ENCODE measurements at places on chromosomes 3 and 15.

DNA sequence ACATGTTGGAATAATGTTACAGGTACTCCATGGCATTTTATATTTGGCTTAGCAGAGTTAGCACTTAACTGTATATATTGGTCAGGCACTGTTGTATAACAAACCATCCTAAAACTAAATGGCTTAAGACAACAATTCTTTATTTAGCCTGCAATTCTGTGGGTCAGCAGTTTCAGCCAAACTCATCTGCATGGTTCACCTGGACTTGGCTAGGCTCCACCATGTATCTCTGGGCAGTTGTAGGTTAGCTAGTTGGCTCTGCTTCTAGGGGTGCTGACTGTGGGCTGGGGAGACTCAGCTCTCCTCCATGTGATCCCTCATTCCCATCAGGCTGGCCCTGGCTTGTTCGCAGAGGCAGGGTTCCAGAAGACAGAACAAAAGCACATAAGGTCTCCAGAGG lies 34.4 kb downstream of the RARB start:
- no peak for DNase-seq

GRCh38 chr3:46293991-46294833 lies 52.0 kb downstream of the CCR3 start:
- DNase-seq, result no peak

DNA sequence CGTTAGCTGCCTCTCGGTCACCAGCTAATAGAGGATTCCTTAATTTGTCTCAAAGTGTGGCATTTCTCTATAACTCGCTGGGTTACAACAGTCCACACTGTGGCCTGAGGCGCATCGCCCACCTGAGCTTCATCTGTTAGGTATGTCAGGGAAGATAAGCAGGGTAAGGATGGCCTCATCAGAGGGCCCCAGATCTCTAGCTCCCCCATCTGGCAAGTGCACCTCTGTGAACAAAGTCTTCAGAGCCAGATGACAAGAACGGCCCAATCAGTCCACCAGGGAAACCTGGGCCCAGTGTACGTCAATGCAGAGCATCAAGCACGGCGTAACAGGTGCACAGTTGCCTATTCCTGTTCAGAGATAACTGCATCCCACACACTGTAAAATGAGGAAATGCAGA lies 23.2 kb downstream of the FRG2C start:
- no peak for DNase-seq

DNA sequence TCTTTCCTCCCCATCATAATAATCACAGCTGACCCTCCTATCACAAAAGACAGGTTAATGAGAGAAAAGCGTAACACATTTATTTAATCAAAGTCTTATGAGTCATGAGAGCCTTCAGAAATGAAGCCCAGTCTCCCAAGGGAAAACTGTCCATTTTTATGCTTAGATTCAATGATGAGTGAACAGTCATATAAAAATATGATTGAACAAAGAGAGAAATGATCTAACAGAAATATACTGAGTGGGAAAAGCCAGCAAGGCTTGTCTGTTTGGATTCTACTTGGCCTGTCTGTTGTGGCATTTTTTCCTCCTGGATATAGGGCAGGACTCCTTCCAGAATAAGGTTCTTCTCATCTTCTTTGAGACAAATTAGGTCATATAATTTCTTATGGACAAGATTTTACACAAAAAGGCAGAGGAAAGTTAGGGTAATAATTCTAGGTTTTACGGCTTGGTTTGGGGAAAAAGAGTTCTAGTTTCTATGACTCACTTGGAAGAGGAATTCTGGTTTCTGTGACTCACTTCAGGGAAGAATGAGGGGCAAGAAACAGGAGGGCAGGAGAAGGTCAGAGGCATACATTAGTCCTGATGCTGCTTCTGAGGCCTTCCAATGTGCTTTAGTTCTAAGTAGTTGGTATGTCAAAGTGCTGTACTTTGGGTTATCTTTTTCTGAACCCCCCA lies 534.2 kb downstream of the ZIC1 start:
- DNase-seq, result no peak

All from common myeloid progenitor, CD34-positive (primary cell).